Right ventricle myocardium inferior (tissue), 1 donor: ENCODE measurements at places on chromosomes 1 and 21.

DNA sequence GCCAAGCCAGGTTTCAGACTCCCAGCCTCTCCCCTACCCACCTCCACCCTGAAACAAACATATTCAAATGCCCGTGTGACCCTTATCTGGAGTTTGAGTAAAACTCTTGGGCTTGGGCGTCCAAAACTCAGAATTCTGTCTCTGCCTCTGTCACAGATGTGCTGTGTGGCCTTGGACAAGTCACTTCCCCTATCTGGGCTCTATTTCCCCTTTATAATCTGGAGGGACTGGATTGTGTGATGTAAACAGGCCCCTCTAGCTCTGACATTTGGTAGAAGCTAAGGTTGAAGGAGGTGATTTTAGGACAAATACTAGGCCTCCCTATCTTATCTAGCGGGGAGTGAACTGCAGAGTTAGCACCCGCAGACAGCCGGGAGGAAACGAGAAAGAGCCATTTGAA is 67.5 kb downstream of the IGSF21 start:
- DNase-seq: no peak

- no peak for DNase-seq
These were observed 578.4 kb upstream of the NCAM2 start for GRCh38 chr21:20419772-20420171.

DNA sequence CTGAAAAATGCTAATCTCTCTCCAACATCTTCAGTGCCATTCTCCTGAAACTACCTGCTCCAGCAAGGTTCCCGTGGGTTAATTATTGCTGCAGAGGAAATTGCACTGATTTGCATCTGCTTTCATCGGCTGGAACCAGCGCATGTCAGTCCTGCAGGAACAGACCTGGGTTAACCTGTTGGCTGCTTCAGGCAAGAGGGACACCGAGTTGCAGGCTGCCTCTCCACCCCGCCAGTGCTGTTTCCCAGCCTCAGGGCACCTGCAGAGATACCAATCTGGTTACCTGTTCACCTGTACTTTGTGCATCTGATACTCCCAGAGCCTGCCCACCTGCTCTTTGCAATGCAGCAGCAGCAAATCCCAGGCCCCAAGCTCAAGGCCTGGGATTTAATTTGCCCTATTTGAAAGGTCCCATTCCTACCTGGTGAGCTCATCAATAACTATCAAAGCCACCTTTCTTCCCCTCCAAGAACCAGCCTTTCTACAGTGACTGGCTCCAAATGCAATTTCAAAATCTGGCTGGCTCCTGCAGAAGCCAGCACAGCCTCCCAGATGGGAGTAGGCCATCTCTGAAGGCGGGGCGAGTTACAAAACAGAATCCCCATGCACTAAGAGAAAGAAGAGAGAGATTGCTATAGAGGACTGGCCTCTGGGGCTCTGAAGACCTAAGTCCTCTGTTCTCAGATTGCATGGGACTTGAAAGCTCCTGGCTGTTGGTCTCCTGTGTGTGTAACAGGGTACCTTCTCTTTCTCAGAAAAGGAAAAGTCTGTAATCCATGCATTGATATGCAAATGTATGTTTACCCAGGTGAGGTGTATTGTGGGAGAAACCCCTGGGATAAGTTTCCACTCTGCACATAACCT is 67.8 kb downstream of the TOMM20 start:
- DNase-seq: no peak

DNA sequence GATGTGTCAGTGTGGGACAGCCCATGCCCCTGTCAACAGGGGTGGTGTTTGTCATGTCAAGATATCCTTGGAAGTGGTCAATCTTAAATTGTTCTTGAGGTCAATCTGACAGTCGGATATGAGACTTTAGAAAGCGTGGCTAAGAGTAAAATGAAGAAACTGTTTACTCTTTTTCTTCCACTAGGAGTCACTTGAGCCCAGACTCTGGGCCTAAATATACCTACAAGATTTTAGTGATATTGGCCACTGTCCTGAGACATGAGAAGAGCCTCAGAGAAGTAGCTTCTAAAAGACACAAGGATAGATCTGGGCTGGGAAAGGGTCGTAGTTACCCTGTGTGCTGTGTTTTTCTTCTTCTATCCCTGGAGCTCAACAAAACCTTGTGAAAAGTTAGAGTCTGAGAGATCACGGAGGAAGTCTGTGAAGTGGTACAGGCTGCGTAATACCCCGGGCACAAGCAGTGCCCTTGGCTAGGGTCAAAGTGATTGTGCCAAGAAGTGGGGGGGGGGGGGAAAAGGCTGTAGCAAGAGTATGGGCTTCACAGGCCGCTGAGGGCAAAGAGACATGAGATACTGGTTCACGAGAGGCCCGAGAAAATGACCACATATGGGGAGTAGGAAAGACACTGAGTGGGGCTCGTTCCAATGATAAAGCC is 355.2 kb upstream of the GREM2 start:
- DNase-seq: no peak

GRCh38 chr1:180911640-180912191 is 981 bp upstream of the KIAA1614 start:
- DNase-seq: no peak

DNA sequence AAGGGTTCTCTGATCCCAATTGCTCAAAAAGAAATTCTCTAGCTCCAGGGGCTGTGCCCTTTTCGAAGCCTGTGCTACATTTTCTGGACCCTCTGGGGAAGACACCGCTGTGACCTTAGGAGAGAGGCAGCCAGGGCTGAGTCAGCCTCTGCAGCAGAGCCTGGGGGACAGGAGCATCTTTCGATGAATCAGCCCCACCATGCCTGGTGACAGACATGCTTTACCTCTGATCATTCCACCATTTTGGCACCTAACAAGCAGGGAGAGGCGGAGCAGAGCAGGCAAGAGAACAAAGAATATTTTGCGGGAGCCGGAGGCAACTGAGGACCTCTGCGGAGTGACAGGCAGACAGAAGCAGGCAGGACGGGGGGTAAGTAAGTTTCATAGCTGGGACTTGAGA is 84.9 kb downstream of the VWA5B1 start:
- no peak for DNase-seq

DNA sequence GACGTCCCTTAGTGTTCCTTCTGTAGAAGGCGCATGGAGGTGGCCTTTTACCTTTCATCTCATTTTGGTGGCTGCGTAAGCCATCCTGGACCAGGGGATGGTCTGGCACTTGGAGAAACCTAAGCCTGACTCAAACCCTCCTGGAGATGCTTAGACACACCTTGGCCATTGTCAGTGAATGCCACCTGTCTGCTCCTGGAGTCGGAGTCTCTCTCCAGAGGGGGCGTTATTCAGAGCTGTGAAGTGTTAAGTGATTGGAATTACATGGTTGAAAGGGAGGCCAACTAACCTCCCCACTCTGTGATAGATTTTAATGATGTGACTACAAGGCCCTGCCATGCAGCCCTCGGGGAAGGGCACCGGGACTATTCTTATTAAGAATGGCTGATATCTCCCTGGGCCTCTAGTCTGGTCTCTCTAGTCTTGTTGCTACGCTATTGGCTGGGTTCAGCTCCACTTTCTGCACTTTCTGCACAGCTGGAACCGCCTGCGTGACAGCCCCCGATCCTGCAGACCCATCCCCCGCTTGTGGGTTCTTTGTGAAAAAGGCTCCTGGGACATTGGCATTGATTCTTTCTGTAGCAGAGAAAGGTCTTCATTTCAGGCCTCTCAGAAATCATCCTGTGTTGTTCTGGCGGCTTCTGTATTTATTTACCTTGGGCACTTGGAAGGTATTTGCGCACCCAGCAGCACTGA is 4.2 kb downstream of the RASSF5 start:
- no peak for DNase-seq

- DNase-seq: no peak
These were observed 1.9 kb downstream of the JAM2 start for GRCh38 chr21:25640943-25641292.

- no peak for DNase-seq
These were observed 9.1 kb upstream of the C1QA start for GRCh38 chr1:22627331-22627730.

DNA sequence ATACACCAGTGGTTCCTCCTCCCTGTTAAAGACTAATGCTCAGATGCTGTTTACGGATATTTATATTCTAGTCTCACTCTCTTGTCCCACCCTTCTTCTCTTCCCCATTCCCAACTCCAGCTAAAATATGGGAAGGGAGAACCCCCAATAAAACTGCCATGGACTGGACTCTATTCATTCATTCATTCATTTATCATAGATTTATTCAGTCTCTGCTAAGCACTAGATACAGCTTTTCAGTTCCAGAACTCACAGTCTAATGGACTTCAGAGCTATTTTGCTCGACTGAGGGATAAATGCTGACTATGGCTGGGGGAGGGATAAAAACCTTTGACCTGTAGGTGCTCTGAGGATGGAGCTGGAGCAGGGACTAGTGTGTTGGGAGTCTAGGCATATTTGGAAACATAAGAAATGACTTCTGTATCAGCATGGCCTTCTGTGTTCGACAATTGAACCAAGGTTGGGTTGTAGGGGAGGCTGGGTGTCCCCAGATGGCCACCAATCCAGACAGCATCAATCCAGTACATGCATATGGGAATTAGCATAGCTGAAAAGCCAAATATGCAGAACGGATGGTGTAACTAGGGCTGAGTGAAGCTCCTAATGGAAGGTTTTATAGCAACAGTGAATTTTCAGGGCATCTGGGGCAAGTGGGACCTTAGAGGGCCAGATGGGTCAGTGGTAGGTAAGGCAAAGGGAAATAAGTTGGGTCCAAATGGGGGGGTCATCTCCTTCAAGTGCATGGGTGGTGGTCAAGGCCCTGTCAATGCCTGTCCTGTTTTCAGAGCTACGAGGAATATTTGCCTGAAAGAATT is 4.1 kb downstream of the APOA2 start:
- no peak for DNase-seq

GRCh38 chr1:55078470-55078869 is 39.1 kb downstream of the PCSK9 start:
- DNase-seq: no peak

- no peak for DNase-seq
These were observed 111.2 kb upstream of the ADGRL2 start for GRCh38 chr1:81689531-81689941.

GRCh38 chr1:119686661-119687060 is 25.1 kb upstream of the PHGDH start:
- DNase-seq: no peak
